ENCODE measurements at places on chromosomes 5 and 9.

DNA sequence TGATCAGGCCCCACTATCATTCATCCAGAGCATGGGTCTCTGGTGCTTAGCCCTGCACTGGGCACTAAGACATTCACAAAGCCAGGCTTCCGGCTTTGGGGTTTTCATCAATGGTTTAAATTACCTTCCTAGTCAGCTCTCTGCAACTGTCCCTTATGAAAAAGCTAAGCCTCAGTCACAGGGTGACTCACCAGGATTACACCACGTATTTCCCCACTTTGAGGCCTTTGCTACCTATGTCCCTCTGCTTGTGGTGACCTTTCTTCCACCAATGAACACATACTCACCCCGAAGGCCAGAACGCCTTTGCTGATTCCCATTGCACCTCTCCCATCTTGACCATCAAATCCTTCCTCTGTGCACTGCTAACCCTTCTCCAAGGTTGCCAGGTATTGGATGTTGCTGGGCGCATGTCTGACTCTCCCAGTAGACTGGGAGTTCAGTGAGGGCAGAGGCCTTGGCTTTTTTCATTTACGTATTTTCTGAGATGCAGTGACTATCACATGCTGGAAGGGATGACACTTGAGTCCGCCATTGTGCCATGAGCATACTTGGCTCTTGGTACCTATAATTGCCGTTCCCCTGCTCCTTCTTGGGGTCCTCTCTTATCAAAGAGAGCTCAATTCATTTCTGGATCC lies 58.7 kb upstream of the TNFSF8 start:
- DNase-seq: no peak

DNA sequence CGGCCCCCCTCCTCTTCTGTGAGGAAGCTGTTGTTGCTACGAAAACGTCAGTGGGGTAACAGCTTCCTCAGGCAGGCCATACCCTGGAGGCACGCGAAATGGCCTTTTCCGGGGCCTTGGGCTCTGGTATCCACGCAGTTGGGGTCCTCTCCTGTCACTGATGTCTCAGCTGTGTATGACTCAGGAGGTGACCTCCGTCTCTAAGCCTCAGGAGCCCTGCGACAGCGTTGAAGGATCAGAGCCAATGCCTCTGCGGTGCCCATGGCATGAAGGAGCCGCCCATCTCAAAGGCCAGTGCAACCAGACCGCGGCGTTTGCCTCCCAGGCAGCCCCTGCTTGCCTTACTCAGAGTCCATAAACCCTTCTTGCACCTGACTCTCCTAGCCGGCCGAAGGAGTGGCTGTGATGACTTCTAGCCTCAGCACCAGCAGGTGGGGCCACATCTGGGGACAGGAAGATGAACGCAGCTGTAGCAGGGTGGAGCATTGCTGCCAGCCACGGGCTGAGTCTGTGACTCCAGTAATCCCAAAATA lies 1.0 kb upstream of the MXD3 start:
- DNase-seq: no peak

- DNase-seq: peak; percentile 2
Measured at GRCh38 chr5:32712481-32713360, 1.6 kb downstream of the NPR3 start.

DNA sequence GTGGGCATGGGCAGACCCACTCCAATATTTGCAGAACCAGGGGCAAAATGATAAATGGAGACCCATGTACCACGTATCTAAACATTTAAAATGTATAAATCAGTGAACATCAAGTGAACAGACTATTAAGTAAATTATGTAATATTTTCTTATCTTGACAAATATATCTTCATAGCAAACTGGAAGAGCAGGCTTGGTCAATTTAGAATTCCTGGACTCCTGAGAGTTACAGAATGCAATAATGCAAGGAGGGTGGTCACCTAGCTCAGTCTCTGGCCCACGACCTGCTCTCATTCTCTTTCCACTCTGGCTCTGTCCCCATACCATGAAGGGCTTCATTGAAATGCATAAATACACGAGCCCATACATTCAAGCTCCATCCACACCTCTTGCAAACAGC lies 398.0 kb downstream of the ENC1 start:
- DNase-seq: no peak

DNA sequence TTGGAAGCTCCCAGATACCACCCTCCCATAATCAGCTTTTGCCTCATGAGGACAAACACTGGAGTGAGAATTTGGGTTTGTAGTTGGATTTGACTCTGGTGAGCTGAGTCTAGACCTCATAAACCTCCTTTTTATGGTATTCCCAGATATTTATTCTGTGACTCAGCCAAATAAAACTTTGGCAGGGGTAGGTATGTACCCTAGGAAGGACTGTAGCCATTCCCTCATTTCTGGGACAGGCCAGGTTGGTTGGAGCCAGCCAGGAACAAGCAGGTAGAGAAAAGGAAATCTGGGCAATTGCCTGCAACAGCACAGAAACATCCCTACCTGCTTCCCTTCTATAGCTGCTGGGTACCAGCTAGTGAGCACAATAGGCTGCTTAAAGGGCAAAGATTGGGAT lies 19.4 kb downstream of the ENHO start:
- DNase-seq: no peak

- no peak for DNase-seq
Measured at GRCh38 chr9:13070612-13071595, 208.6 kb downstream of the MPDZ start.

DNA sequence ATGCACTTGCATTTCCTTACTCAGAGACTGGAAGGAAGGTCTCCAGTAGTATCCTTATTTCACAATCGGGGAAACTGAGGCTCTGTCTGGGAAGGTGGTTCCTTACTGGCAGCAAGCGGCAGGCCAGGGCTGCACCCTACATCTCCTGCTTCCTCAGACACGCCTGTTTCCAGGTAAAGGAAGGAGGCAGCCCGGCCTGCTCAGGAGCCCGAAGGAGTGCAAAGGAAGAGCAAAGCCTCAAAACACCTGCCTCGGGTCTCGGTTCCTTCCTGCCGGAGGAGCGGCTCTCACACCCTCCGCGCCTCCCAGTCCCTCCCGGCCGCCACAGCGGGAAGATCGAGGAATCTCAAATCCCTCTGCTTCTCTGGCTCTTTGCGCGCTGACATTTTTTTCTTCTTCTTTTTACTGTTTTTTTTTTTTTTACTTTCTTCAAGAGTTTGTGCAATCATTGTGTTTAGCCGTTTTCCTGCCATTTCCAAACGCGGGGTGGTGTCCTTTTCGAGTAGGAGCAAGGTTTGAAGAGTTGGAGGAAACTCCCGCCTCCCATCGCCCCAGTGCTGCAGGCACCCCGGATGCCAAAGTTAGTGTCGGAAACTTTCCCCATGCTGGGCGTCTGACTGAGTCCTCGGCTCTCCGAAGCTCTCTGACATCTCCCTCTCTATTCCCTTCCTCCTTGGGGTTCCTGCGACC lies 1.0 kb downstream of the GGTA1 start:
- no peak for DNase-seq

GRCh38 chr9:34746526-34746925 lies 36.6 kb upstream of the CCL21 start:
- no peak for DNase-seq

- no peak for DNase-seq
Measured at GRCh38 chr9:71648453-71648852, 119.9 kb downstream of the CEMIP2 start.

DNA sequence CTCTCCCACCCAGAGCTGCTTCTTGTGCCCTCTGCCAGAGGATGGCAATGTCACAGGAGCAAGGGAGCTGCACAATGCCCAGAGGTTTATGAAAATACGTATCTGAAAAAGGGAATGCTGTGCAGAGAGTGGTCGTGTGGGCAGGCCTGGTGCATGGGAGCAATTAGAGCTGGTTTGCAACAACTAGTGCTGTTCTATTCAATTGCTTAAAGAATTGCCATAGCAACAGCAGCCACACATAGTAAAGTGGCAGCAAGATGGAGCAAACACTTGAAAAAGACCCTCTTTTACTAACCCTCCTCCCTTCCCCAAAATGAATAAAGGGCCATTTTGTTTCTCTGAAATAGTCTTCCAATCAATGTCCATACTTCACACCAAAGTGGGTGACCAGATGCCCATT lies 166.3 kb downstream of the CRB2 start:
- no peak for DNase-seq

DNA sequence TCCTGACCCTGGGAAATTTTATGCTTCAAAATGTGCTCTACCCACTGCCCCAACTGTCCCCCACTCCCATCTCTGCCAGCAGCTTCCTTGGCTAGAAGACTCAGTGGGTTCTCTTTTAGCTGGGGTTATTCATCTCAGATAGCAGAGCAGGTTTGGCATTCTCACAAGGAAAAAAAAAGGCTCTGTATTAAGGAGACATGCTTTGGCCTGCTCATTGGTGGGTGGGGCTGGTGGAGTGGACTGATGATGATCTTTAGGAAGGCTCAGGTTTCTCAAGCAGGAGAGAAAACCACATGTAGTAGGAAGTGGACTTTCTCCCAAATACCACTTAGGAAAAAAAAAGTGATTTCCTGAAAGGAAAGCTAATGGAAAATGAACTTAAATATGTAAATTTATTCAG lies 279.2 kb upstream of the ZNF462 start:
- no peak for DNase-seq

GRCh38 chr5:124832510-124832909 lies 86.1 kb upstream of the ZNF608 start:
- no peak for DNase-seq

GRCh38 chr5:42944989-42945388 lies 95.1 kb downstream of the ANXA2R start:
- DNase-seq: no peak
